ENCODE measurements at places on chromosomes 3 and 15.

- H3K4me1 ChIP-seq, result peaks cover 1% of the 10 kb centered on the region
- H3K27me3 ChIP-seq, result no peaks in the 10 kb centered on the region
- H3K27ac ChIP-seq, result no peak overlapping the region
- no peak for DNase-seq
- no peaks in the 10 kb centered on the region for H3K36me3 ChIP-seq
- peak overlapping the region; percentile 59 for H3K4me3 ChIP-seq
These were observed 420.7 kb downstream of the ZNF385D start for GRCh38 chr3:21330293-21330692.

DNA sequence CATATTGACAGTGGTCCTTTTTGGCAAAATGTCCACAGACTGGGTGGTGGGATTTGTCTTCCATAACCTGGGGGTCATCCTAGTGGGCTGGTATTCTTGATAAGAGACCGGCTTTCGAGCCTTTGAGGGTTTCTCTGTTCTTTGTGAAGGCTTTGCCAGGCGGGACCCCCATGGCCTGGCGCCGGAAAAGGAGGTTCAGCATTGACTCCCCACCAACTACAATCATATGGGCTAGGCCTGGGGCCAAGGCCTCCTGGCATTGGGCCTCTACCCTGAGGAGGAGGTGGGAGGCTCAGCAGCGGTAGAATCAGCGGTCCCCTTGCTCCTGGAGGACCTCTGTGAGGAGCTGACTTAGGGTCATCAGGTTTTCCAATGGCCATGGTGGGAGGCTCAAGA lies 19.8 kb upstream of the HDAC11 start:
- H3K4me3 ChIP-seq, result no peak overlapping the region
- H3K36me3 ChIP-seq, result no peaks in the 10 kb centered on the region

- peak overlapping the region; percentile 68 for H3K27ac ChIP-seq
- DNase-seq, result peak; percentile 71
- H3K27me3 ChIP-seq, result peaks cover 3% of the 10 kb centered on the region
- H3K4me1 ChIP-seq, result peaks cover 12% of the 10 kb centered on the region
- H3K36me3 ChIP-seq, result no peaks in the 10 kb centered on the region
- H3K4me3 ChIP-seq, result peak overlapping the region; percentile 68
These were observed 47.2 kb upstream of the SMAD6 start for GRCh38 chr15:66654739-66655375.

- peaks cover 22% of the 10 kb centered on the region for H3K4me1 ChIP-seq
- peaks cover 5% of the 10 kb centered on the region for H3K27me3 ChIP-seq
- H3K4me3 ChIP-seq, result no peak overlapping the region
These were observed 80.0 kb upstream of the FOXB1 start for GRCh38 chr15:59924096-59924495.

- no peak for DNase-seq
- no peaks in the 10 kb centered on the region for H3K27me3 ChIP-seq
- H3K4me1 ChIP-seq, result peaks cover 28% of the 10 kb centered on the region
- H3K4me3 ChIP-seq, result peak overlapping the region; percentile 99
These were observed 1.6 kb upstream of the SIAH2 start for GRCh38 chr3:150764566-150764965.

- no peaks in the 10 kb centered on the region for H3K4me1 ChIP-seq
- no peak overlapping the region for H3K4me3 ChIP-seq
- peaks cover 5% of the 10 kb centered on the region for H3K27me3 ChIP-seq
- H3K27ac ChIP-seq, result no peak overlapping the region
- no peaks in the 10 kb centered on the region for H3K36me3 ChIP-seq
- DNase-seq, result no peak
These were observed 232.8 kb downstream of the CPNE4 start for GRCh38 chr3:131802029-131802428.

Data from activated naive CD8-positive, alpha-beta T cell treated with anti-CD3 and anti-CD28 coated beads, Interleukin-2, amount 10 ng/mL, durations not matched to agents 7 days and 5 days (primary cell).